KBM-7 (cell line): ENCODE measurements at places on chromosomes 16 and 17.

- no peak for DNase-seq
These were observed at the start of gene JPH3 for GRCh38 chr16:87602001-87602775. JPH3 (plus strand) TSS chr16:87602508; CDS start chr16:87603147, 639 bp downstream.

DNA sequence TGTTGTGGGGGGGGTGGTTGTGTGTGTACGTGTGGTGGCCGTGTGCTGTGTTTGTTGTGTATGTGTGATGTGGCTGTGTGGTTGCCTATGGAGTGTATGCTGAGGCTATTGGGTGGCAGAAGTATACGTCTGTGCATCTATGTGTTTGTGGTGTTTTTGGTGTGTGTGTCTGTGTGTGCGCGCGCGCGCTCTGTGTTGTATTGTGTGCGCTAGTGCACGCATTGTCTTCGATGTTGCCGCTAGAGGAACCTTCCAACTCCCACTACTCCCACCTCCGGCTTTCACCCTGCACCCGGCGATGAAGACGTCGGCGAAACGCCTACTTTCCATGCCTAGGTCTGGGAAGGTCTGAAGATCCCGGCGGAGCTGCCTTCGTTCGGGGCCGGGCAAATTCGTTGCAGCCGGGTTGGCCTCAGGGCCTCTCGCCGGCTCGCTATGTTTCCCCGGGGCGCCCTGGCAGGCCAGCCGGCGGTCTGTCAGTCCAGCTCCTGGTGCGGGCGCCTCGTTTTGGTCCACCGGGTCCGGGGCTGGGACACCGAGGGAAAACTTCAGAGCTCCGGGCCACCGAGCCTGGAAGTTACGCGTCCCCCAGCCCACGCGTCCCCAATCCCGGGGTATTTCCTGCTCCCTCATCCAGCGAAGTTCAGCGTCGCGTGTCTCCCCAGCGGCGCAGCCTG lies 5.2 kb upstream of the DLX4 start:
- no peak for DNase-seq

DNA sequence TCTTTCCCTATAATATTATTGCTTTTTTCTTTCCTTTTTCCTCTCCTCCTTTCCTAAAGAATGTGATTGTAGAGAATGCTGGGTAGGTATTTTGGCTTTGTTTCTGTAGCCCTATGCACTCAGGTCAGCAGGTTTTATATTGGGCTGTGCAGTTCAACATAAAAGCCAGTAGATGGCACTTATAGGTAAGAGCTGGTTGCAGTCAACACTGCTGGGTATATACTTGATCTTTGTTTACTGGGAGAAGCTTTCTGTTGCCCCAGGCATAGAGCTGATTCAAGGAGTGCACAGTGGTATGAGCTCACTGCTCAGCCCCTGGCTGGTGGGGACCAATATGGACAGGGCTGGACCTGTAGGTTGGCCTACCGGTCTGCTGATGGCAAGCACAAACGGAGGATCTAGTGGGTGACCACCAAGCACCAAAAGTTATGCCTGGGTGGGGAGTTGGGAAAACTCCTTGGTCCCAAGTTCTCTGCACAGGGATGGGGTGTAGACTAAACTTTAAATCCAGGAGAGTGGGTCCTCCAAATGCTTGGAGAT lies 378.9 kb downstream of the PMP22 start:
- peak; percentile 36 for DNase-seq

DNA sequence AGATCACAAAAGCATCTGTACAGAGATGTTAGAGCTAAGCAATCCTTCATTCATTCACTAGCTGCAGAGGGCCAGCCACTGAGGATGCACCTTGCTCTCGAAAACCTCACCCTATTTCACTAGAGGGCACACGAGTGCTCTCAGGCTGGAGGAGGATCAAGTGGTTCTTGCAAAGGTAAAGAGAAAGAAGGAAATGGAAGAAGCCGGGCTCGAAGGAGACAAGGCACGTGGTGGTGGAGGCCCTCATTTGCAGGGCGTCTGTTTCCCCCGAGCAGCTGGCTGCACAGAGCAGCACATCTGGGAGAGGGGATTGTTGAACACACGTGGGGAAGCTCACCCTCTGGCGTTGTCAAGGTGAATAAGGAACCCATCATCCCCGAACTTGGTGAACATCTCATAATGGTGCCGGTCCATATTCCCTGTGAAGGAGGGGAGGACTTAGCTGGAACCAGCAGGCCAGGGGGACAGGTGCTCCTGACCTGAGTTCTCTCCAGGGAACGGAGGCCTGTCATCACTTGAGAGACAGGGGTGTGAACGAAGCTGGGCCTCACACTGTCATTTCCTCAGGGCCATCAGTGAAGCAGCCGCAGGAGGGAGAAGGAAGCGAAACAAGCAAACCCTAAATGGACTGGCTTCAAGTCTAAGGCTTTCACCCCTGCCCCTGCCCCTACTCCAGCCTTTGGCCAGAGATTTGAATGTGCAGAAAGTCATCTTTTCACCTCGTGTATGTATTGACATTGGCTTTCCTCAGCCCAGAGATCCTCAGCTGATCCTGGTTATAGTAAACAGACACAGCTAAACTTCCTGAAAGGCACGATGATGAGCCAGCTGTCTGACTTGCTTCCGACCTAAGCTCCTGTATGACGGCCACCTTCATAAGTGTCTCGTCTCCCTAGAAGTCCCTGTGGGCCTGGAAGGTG lies 27.6 kb downstream of the PRKAR1A start:
- no peak for DNase-seq

DNA sequence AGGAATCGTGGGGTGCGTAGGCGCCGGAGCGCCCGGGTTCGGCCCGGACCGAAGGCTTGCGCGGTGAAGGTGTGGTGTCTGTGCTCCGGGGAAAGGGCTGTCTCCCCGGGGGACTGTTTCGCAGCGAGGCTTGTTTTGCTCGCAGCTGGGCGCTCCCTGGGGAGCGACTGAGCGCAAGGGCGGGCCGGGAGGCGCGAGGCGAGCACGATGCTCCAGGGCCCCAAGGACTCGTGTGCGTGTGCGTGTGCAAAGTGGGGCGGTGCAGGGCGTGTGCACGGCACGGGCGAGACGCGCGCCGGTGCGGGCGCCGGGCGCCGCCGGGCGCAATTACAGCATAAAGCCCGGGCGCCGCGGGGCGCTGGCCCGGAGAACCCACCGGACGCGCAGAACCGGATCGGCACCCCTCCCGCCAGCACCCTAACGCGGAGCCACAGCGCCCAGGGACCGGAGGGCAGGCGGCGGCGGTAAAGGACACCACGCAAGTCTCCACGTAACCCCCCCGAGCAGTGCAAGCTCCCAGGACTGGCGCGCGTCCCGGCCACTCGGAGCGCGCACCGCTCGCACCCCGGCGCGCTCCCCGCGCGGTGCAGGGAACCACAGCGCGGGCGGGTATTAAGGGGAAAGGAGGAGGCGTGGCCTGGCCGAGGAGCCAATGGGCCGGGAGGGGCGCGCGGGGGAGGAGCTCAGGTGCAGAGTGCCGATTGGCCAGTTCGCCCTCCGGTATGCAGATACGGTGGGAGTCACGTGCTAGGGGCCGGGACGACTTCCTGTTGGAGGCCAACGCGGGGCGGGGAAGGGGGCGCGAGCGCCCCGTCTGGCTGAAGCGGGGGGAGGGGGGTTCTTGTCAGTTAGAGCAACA lies at the start of gene TNRC6C:
Gene TNRC6C (plus strand): TSS at position 847 of the 859 bp plus-strand sequence. CDS start 45,504 bp downstream, outside the sequence.
- DNase-seq: peak; percentile 98

- no peak for DNase-seq
These were observed 46.1 kb downstream of the IRX3 start for GRCh38 chr16:54240271-54241129.

- DNase-seq: no peak
These were observed 179.0 kb downstream of the HAPSTR1 start for GRCh38 chr16:9270424-9270823.

- peak; percentile 80 for DNase-seq
These were observed 11.1 kb downstream of the LPO start for GRCh38 chr17:58249270-58250133.

DNA sequence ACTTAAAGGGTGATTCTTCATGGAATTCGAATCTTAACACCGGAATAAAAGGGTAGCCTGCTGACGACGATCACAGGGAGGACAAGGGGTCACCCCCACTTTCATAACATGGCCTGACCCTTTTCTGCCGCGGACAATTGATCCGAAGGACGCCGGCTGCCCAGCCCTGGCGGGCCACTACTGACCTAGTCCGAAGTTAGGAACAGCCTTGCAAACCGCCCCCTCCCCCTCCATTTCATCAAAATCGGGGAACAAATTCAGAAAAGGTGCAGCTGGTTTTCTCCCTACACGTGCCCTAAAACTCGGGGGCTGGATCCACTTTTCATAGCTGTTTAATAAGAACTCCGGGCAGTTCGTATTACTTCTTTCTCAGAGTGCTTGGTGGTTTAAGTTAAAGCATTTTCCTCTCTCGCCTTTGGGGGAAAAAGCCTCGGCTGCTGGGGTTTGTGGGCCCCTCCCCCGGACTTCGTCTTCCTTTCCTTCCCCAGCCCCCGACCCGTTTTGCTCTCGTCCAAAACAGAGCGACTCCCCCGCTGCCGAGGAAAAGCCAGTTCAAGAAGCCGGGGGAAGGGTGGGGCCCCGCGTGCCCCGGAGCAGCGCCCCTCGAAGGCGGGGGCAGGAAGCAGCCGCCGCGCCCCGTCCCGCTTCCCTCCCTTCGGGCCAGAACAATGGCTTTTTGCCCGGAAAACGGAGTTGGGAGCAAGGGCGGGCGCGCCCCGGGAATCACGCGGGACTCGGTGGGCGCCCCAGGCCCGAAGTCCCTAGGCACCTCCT lies 641 bp upstream of the CBX2 start:
- peak; percentile 74 for DNase-seq

DNA sequence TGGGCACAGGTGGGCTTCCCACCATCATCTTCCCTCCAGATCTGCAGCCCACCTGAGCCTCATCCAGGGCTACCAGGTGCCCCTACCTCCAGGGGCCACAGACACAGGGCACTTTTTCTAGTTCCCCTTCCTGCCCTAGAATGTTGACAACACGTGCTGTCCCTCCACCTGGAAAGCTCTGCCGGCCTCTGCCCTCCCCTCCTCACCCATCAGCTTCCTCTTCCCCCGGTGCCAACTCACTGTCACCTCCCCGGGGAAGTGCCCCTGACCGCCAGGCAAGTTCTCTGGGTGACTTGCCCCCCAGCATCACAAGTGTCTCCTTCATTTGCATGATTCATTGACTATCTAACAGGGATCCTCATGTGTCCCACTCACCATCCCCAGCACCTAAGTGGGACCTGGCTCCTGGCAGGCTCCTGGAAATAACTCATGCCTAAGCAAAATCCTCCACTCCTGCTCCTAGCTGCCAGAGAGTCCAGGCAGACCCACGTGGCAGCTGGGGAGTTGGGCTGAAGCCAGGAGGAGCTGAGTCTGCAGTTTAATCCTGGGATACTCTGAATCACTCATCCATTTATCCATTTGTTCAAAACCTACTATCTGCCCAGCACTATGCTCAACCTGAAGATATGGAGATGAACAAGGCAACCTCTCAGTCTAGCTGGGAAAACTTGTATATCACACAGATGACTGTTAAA lies 304.4 kb downstream of the FOXL1 start:
- no peak for DNase-seq

DNA sequence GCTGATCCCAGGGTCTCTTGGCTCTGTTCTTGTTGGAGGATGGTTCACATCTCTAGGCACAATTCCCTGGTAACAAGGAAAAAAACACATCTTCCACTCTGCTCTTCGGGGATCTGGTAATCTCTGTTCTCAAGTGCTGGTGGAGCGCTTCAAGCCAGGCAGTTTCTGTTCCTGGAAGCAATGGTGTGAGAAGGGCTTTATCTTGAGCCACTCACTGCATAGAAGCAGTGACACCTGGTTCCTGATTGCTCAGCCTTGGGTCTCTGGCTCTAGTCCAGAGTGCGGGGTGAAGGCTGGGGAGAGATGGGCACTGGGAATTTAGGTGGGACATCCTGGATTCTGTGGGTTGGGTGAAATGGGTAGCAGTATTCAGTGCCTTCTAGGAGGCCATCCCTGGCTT lies 14.1 kb downstream of the AKAP1 start:
- DNase-seq: no peak

GRCh38 chr17:7583253-7584109 lies at the start of gene MPDU1:
MPDU1 (plus strand) TSS chr17:7583852; CDS start chr17:7583863, 11 bp downstream.
- DNase-seq: peak; percentile 98

- DNase-seq: peak; percentile 65
These were observed 10.8 kb downstream of the SMTNL2 start for GRCh38 chr17:4594931-4595684.

DNA sequence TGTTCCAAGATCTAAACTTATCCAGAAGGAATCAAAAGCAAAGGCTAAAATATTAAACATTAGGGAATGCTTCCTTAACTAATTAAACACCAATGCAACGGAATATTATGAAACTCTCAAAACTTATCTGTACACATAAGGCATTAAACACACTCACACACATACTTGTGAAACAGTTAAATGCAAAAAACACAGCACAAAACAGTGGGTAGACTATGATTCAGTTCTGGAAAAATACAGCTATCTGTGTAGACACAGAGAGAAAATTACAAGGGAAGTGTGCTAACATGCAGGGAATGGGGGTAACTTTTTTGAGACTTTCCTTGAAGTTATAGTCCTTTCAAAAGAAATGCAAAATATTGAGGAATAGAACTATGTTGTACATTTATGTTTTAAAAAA lies 36.7 kb upstream of the CCL1 start:
- no peak for DNase-seq

- no peak for DNase-seq
These were observed 28.6 kb downstream of the SMARCE1 start for GRCh38 chr17:40618754-40619625.

DNA sequence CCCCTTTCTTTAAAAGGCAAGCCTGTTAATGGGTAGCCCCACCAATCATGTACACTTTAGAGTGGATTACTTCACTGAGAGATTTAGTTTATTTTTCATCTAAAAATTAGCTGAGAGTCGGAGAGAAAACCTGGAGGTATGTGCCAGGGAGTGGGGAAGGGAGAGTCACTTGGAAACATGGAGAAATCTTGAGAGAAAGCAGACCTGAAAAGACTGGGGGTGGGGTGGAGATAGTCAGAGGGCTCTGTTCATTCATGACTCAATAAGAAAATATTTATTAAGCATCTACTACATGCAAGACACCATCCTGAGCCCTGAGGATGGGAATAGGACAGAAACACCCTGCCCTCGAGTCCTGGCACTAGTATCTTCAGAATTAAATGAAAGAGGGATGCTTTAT lies 27.4 kb upstream of the RCVRN start:
- DNase-seq: no peak
